ENCODE measurements at places on chromosomes 6 and 20.

DNA sequence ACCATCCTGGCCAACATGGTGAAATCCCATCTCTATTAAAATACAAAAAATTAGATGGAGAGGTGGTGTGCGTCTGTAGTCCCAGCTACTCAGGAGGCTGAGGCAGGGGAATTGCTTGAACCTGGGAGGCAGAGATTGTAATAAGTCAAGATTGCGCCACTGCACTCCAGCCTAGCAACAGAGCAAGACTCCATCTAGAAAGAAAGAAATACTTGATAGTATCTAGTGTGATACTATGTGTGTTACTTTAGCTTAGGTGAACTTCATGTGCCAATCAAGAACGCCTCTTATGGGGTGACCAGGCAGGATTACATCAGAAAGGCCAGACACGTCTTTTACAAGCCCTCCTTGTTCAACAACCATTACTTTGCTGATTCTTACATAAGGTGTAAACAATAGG lies 107.1 kb downstream of the TMEM170B start:
- DNase-seq: no peak

DNA sequence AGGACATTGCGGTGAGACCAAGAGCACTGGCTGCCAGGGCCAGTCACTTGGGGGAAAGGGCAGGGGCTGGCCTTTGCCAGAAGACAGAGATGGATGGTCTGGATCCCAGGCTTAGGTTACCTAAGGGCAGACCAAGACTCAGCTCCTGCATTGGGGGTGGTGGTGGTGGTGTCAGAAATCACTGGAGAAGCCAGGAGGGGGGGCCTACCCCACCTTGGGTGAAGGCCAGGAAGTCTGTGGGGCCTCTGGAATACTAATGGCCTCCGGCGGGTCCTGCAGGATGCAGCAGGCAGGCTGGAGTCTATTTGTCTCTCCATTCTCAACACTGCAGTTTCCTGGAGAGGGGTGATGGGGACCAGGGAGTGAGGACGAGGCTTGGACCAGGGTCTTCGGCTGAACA lies 32.8 kb downstream of the CD40 start:
- no peak for DNase-seq

DNA sequence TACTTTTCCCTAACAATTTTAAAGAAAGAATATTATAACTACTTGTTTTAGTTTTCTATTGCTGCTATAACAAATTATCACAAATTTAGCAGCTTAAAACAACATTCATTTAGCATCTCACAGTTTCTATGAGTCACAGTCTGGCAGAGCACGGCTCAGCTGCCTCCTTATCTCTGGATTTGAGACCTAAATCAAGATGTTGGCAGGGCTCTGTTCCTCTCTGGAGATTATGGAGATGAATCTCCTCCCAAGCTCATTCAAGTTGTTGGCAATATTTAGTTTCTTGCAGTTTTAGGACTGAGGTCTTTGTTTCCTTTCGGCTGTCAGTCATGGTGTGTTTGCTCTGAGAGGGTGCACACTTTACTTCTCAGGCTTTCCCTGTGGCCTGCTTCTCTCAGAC lies 1065.8 kb upstream of the EYS start:
- no peak for DNase-seq

GRCh38 chr20:8306937-8307336 lies 174.9 kb downstream of the PLCB1 start:
- DNase-seq: no peak

DNA sequence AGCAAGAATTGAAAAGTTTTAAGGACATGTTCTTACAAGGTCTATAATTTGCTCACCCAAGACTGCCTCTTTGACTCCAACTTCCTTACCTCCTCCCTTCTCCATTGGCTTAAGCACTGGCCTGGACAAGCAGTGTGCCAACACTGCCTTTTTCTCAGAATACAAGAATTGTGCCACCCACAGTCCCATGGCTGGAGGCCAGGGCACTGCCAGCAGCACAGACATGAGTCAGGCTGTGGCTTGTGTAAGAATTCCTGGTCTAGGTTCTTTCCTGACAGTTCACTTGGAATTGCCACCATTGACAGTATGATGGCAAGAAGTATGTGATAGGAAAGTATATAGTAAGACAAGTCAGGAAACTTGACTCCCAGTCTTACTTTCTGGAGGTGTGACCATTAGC lies 202.7 kb upstream of the MARCKS start:
- no peak for DNase-seq

DNA sequence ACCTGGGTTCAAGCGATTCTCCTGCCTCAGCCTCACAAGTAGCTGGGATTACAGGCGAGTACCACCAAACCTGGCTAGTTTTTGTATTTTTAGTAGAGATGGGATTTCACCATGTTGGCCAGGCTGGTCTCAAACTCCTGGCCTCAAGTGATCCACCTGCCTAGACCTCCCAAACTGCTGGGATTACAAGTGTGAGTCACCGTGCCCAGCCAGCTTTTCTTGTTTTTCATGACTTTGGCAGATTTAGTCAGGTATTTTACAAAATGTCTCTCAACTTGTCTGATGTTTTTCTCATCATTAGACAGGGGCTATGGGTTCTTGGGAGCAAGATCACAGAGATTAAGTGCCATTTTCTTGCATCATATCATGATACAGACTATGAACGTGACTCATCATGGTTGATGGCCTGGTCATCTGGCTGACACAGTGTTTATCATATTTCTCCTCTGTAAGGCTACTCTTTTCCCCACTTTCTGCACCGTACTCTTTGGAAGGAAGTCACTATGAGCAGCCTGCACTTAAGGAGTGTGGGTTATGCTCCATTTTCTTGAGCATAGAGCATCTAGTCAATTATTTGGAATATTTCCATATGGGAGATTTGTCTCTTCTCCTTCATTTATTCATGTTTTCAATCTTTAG lies 67.8 kb downstream of the RNF182 start:
- peak; percentile 47 for DNase-seq

- DNase-seq: peak; percentile 47
These were observed 74.4 kb downstream of the ARHGAP18 start for GRCh38 chr6:129635396-129636130.

DNA sequence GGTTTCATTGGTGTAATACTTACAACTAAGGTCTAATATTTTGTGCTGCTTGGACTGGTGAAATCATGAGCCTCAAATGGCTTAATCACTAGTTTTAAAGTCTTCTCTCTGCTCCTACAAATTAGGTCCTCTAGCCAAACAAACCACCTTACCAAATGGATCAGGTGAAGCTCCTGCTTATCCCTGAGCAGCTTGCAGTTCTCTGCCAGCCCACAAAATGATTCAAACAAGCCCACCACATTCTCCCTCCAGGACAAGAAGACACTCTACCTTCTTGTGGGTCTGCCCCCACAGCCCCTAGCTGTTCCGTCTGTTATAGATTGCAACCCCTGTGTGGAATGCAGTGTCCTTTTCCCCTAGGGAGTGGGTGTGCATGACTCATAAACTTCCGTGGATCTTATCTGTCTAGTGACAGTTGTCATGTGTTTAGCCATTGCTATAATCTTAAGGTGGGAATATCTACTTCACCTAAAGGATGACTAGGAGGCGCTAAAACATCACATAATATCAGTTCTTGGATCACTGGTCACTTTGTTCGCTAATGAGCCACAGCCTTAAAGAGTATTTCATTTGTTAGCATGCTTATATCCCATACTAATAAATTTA lies 940.5 kb upstream of the MANEA start:
- no peak for DNase-seq

- DNase-seq: no peak
These were observed 16.1 kb downstream of the ZSCAN12 start for GRCh38 chr6:28383235-28384142.

GRCh38 chr6:148271711-148272439 lies 70.8 kb upstream of the SASH1 start:
- DNase-seq: peak; percentile 94

DNA sequence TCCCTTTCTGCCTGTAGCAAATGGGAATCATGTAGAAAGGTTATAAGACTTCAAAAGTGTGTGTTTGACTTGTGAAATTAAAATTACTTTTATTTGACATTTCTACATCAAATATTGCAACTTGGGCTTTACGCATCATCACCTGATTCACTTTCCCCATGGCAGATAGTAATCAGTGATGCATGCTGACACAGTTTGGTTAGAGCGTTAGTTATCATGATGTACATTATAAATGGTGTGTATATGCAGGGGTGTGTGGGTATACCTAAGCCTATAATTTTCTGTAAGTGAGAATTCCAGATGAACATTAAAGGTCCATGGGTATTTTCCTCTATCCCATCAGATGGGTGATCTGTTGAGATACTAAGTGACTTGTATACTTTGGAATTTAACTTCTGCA lies 141.5 kb downstream of the KLHL32 start:
- no peak for DNase-seq

DNA sequence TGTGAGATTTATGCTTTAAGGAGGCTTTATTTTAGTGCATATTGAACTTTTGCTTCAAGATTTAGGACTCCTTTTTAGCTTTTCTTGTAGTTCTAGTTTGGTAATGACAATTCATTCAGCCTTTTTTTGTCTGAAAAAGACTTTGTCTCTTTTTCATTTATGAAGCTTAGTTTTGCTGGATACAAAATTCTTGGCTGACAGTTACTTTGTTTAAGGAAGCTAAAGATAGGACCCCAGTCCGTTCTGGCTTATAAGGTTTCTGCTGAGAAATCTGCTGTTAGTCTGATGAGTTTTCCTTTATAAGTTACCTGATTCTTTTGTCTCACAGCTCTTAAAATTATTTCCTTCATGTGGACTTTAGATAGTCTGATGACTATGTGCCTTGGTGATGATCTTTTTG lies 142.8 kb upstream of the B3GAT2 start:
- DNase-seq: no peak

DNA sequence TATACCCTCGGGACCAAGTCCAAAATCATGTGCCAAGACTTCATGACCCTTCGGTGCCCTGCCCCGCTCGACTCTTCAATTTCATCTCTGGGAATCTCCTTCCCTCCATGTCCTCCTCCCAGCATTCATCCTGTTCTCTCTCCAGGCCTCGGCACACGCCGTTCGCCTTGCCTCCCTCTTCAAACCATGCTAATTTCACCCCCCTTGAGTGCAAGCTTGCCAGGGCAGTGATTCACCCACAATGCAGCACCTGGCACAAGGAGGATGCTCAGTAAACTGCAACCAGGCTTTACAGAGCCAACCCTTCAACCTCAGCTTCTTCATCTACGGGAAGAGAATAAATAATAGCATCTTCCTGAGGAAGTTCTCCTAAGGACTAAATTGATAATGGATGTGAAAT lies 4.1 kb downstream of the KCNS1 start:
- no peak for DNase-seq

DNA sequence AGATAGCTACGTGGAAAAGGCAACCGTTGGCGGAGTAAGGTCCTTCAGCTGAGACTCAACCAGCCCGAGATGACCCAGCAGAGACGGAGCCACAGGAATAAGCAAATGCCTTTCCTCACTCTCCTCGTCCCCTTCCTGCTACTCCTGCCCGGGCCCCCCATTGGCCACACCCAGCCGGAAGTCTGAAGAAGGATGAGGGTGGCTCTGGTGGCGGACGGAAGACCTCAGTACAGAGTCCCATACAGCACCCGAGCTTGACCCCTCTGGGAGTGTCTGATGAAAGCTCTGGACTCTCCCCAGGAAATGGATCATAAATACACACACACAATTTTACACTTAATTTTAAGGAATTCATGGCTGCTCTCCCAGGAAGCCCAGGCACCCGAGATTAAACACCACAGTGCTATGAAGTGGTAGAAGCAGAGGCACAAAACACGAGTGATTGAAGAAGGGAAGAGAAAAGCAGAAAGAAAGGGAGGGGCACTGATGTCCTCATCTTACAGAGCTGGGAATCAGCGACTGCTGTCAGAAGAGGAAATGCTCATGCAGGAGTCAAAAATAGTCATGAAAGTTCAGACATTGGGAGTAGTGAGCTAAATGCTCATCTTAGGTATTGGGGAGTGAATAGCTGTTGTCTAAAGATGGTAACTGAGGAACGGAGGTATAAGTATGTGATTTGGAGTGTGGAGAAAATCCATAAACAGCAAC lies 125.6 kb downstream of the BANF2 start:
- DNase-seq: no peak

DNA sequence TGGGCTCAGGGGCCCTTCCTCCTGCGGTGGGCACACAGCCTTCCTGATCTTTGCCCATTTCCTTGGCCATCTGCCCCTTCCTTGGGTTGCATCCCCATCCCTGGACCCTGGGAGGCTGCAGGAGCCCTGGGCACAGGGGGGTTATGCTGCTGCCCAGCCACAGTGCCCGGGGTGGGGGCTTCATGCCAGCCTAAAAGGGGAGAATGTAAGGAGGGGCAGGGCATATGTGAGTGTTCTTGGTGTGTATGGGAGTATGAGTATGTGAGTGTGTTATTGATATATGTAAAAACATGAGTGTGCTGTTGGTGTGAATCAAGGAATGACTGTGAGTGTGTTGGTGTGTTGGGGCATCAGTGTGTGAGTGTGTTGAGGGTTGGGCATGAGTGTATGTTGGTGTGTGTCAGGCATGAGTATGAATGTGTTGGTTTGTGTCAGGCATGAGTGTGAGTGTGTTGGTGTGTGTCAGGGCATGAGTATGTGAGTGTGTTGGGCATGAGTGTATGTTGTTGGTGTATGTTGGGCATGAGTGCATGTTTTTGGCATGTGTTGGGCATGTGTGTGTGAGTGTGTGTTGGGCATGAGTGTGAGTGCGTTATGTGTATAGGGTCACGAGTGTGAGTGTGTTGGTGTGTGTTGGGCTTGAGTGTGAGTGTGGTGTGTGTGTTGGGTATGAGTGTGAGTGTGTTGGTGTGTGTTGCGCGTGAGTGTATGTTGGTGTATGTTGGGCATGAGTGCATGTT lies 14.7 kb upstream of the CST8 start:
- DNase-seq: no peak

DNA sequence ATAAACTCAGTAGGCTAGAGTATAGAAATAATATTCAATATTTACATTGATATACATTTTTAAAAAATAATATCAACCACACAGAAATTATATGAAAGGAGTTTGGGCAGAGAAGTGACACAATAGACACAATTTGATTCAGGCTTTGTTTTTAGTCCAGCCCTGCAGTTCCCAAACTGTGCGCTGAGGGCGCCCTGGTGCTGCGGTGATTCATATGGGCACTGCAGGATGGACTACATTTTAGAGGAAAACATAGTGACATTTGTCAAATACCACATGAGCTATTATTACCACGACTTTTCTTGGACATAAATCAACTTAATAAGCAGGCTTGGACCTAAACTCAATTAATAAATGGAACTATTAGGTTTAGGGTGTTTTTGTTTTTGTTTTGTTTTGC lies 364.3 kb upstream of the ID4 start:
- no peak for DNase-seq

DNA sequence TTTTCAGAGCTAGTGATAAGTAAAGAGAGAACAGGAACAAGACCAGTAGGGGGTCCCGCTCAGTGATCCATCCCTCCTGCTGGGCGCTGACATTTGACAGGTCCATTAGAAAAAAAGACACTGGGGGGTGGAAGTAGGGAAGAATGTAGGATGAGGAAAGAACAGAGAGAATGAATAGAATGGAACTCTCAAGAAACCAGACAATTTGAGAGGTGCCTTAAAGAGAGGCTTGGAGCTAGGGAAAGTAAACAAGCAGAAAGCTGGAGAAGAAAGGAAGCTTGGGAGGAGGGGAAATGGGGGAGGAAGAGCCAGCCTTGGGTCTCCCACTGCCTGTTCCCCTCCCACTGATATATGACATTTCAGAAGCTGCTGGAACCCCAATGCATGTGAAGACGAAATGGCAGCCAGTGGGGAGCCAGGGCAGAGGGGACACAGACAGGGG lies 8.4 kb downstream of the GABBR1 start:
- no peak for DNase-seq

- no peak for DNase-seq
These were observed 14.2 kb downstream of the DNPH1 start for GRCh38 chr6:43215066-43215465.
